ENCODE measurements at places on chromosomes 12 and 14. TPM values are rescaled to one million over a fixed set of nuclear protein-coding genes. Genes with fewer than 3 reads are reported as not detected.

The RERGL gene
- not detected for total RNA-seq

The SPIC gene
- not detected for total RNA-seq

The AQP2 gene
- total RNA-seq = not detected

The CLEC4C gene
- total RNA-seq = not detected

The IL31 gene
- total RNA-seq = not detected

The TAS2R30 gene
- total RNA-seq = 5.6 TPM

The BCL11B gene
- total RNA-seq = 0.19 TPM

The KCNC2 gene
- total RNA-seq = not detected

The KRT74 gene
- total RNA-seq = not detected

The DAO gene
- total RNA-seq = not detected

The MPHOSPH9 gene
- total RNA-seq = 48.3 TPM

The SPATA7 gene
- total RNA-seq = 16.3 TPM

The CCDC38 gene
- total RNA-seq = 0.10 TPM

The CCDC196 gene
- not detected for total RNA-seq

The KRT77 gene
- total RNA-seq = not detected

The KRT6C gene
- total RNA-seq = not detected

The IRAK3 gene
- total RNA-seq = 9.8 TPM

The ACTN1 gene
- total RNA-seq = 312 TPM

The GPX2 gene
- not detected for total RNA-seq

The ATG14 gene
- total RNA-seq = 10.8 TPM

The PPFIA2 gene
- not detected for total RNA-seq

The ACOT4 gene
- total RNA-seq = 0.38 TPM

The UTP20 gene
- 19.9 TPM for total RNA-seq

The OTX2 gene
- total RNA-seq = not detected

The GPRC5D gene
- not detected for total RNA-seq

The FSCB gene
- total RNA-seq = not detected

The ACVRL1 gene
- 629 TPM for total RNA-seq

The GPR68 gene
- total RNA-seq = 0.96 TPM

The ENDOU gene
- not detected for total RNA-seq

The B4GALNT3 gene
- not detected for total RNA-seq

The TTLL5 gene
- 56.2 TPM for total RNA-seq

The MYF5 gene
- not detected for total RNA-seq

The RPGRIP1 gene
- not detected for total RNA-seq

The SOX5 gene
- 2.6 TPM for total RNA-seq

The FOXN4 gene
- not detected for total RNA-seq

The PTPRB gene
- total RNA-seq = 217 TPM

The PRKD1 gene
- total RNA-seq = 8.9 TPM

The A2ML1 gene
- not detected for total RNA-seq

The C1QL4 gene
- not detected for total RNA-seq

The TMEM179 gene
- 0.65 TPM for total RNA-seq

The KCNA1 gene
- not detected for total RNA-seq

The DPPA3 gene
- not detected for total RNA-seq

The NEMF gene
- 61.8 TPM for total RNA-seq

The FGF6 gene
- not detected for total RNA-seq

The RBP5 gene
- total RNA-seq = not detected

The MMP17 gene
- 7.2 TPM for total RNA-seq

The TCL1B gene
- not detected for total RNA-seq

The ZNF219 gene
- 10.8 TPM for total RNA-seq

The KRT2 gene
- total RNA-seq = not detected

The TRHDE gene
- under 0.01 TPM for total RNA-seq

Data from vein endothelial cell (primary cell).